ENCODE measurements at places on chromosomes 13 and 19. TPM values are rescaled to one million over a fixed set of nuclear protein-coding genes. Genes with fewer than 3 reads are reported as not detected.
A peak's percentile ranks its signal among the peaks of the same experiment; 100 is the strongest.

GRCh38 chr19:41269055-41269454 lies 4.9 kb downstream of the HNRNPUL1 start:
- DNase-seq = no peak

- DNase-seq = peak; percentile 63
These were observed at the start of gene GSX1 for GRCh38 chr13:27792393-27793218. GSX1 (plus strand) TSS chr13:27792483; CDS start chr13:27792691, 208 bp downstream.

DNA sequence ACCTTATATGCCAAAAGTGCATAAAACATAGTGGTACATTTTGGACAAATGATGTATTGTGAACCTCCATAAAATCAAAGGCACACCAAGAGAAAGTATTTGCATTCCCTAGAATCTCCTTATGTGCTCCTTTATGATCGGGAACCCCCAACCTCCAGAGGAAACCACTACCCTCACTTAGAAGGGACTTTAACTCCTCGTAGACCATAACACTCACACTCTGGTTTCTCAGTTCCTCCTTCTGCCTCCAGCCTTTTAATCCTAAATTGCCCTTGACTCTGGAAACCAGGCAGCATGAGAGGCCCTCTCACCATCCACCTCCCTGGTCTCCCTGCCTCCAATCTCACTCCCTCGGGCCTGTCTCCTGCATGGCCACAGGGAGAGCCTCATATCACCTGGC lies 9.8 kb upstream of the KCNN4 start:
- DNase-seq = no peak

- no peak for DNase-seq
These were observed 32.1 kb upstream of the SLITRK1 start for GRCh38 chr13:83914368-83914767.

- DNase-seq = no peak
These were observed 179.7 kb downstream of the ABCC4 start for GRCh38 chr13:95121516-95121915.

DNA sequence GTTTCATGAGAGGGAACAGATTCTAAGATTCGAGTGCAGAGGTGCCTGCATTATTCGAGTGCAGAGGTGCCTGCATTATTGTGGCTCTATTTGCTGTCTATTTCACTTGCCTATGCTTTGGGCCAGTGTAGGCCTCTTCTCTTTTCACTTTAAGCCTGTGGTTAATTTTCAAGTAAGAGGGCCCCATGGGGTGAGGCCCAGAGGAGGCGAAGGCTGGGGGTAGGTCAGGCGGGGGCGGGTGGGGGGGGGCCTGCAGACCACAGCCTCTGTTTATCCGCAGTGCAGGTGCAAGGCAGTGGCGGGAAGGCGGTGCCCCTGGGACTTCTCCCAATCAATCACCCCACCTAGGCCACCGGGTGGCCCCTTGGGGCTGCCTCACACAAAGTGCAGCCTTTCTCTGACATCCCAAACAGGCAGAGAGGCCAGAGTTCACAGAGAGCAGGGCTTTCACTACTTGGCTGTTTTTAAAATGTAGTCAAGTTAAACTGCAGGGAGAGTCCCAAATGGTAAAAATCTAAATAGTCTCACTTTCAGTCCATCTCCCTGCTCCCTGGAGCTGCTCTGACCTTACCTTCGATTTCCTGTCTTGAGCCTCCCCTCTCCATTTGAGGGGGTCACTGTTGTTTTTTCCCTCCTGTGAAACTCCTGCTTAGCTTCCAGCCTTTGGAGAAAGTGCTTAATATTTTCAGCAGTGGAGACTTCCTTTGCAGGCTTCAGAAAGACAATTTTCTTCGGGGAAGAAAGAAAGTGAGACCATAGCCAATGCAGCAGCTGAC lies 249.0 kb downstream of the DLEU7 start:
- peak; percentile 57 for DNase-seq

DNA sequence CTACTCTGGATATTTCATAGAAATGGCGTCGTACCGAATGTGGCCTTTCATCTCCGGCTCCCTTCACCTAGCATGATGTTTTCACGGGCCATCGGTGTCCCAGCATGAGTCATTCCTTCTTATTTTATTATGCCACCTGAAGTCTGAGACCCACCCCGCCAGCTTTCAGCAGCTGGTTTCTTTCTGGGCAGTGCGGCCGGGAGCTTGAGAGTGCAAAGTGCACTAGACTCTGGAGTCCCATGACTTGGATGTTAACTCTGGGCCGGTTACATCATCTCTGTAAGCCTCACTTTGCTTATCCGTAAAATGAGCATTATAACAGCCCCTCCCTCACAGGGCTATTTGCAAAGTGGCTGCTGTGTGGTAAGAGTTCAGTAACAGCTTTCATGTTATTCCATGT lies 5.8 kb upstream of the KMT5C start:
- no peak for DNase-seq

GRCh38 chr13:81018936-81019335 lies 678.0 kb upstream of the SPRY2 start:
- no peak for DNase-seq

- no peak for DNase-seq
These were observed 1390.7 kb downstream of the SLITRK5 start for GRCh38 chr13:89061821-89062220.

GRCh38 chr13:26584713-26585112 lies 27.2 kb downstream of the WASF3 start:
- no peak for DNase-seq

- DNase-seq = no peak
These were observed 43.4 kb downstream of the DHRS12 start for GRCh38 chr13:51760592-51760991.

DNA sequence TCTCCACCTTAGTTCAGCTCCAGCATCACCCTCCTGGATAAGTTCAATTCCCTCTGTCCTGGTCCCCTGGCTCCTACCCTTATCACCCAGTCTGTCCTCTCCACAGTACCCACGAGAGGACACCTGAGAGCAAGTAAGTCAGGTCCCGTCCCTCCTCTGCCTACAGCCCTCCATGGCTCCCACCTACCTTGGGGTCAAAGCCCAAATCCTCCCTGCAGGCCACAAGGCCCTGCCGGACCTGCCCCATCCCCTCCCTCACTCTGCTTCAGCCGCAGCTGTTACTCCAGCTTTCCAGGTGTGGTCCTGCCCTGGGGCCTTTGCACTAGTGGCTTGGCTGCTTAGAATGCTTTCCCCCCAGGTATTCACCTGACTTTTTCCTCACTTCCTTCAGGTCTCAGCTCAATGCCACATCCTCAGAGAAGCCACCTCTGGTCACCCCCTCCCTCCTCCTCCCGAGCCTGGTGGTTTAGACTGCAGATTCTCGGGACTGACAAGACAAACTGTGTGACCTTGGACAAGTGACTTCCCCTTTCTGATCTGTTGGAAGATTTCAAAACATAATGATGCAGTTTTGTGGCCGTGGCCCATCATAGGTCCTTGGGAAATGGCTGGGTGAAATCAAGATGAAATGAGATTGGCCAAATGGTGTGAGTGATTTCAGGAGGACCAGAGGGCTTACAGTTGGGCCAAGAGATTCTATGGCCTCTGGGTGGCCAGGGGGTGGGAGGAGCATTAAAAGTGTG lies 3.6 kb downstream of the TUBB4A start:
- DNase-seq = no peak

GRCh38 chr13:59276436-59276835 lies 887.3 kb downstream of the DIAPH3 start:
- no peak for DNase-seq

DNA sequence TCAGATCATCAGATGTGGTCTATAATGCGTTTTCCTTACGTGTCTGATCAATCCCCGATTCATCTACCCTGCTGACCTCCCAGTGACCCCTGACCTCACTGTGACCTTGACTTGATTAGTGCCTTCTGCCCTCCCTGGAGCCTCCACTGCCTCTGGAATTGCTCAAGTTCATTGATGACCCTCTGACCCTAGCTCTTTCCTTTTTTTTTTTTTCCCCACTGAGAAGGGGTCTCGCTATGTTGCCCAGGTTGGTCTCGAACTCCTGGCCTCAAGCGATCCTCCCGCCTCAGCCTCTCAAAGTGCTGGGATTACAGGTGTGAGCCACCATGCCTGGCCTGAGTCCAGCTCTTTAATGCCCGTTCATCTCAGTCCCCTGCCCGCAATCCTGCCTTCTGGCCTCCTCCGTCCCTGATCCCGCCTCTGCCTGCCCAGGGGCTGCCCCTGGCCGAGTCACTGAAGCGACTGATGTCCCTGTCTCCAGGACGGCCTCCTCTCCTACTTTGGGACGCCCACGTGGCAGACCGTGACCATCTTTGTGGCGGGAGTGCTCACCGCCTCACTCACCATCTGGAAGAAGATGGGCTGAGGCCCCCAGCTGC lies 4.0 kb upstream of the FTL start:
- peak; percentile 50 for DNase-seq

GRCh38 chr13:105346141-105346775 lies 1189.2 kb downstream of the EFNB2 start:
- DNase-seq = no peak

DNA sequence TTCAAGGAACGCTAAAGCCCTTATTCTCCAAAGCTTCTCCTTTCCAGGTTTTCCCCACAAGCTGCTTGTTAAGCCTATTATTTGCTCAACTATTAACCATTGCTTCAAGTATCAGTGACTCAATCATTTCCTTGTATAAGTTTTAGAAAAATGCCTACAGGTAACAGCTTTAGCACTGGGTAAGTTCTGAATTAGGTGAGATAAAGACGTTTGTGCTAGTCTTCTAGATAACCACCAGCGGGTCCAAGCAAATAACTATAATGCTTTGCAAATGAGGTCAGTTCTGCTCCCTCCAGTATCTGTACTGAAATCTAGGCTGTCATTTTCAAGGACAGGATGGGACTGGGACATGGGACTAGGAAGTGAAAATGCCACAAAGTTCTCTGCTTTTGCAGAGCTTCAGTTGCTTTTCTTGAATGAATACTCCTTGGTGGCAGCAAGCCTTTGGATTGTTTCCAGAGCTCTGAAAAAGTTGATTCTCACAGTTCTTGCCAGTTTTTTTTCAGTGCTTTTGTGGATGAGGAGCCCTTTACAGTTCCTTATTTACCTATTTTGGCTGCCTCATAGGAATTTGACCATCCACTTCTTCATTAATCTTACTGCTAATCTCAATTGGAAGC lies 1487.7 kb downstream of the EFNB2 start:
- no peak for DNase-seq

DNA sequence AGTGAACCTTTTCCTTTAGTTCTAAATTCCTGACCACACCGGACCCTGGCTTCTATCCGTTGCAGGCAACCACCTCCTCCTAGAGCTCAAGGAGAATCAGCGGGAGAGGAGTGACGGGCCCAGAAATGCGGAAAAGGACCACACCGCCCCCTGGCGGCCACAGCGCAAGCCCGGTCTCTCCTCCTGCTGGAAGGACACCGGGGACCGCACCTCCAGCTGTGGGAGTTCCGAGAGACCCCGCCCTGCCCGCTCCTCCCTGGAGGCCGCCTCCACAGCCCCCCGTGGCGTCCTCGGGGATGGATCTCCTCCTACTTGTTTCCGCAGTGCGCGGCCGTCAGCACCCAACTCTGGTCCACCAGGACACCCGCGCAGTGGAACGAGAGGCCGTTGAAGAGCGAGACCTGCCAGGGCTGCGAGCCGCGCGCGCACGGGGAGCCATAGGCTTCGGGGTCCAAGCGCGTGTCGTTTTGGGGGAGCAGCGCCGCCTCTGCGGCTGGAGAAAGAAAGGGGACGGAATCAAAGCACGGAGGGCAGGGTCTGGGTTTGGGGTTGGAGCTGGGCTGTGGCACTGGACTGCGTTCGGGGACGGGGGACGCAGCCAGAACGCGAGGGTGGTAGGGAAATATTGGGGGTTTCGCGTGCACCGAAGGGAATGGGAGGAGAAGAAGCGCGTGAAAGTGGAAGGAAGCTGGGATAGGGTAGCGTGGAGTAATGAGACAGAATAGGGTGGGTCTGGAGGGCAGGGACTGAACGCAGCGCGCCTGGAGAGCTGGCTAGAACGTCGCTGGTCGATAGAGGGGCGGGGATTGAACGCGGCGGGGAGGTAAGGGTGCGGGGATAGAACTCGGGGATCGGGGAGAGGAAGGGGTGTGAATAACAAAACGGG lies 2.5 kb downstream of the KLK10 start:
- DNase-seq = peak; percentile 50

- DNase-seq = no peak
These were observed 21.1 kb downstream of the ZNF582 start for GRCh38 chr19:56372281-56372680.

DNA sequence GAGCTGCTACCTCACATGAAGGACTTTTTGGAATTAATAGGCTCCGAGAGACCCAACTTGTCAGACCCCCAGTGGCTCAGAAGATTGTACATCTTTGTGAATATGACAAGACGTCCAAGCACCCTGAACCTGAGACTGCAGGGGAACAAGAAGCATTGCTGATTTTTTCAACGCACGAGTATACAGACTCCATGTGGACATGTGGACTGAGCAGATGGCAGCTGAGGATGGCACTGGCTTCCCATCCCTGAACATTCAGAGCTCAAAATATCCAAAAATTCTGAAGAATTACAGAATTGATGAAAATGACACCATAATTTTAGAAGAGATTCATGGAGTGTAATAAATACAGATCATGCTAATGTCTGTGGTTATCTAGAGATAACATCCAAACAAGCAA lies 254.1 kb downstream of the MZT1 start:
- no peak for DNase-seq

- DNase-seq = no peak
These were observed 52.5 kb downstream of the CRYL1 start for GRCh38 chr13:20473139-20473538.

DNA sequence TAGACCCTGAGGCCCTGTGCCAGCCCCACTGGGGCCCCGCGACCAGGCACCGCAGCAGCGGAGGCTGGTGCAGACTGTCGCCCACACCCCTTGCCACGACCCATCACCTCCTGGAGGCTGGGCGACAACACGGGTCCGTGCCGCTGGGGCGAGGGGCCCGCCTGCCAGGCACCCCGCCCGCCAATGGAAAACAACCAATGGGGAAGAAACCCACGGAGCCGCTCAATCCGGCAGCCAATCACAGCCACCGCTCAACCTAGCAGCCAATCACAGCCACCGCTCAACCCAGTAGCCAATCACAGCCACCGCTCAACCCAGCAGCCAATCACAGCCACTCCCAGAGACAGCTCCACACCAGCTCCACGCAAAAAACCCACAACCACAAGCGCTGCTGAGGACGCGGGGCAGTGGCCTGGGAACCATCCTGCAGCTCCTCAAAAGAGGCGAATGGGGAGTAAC lies 29.7 kb downstream of the GPX4 start:
- peak; percentile 93 for DNase-seq

GRCh38 chr13:70960841-70961443 lies 852.7 kb upstream of the KLHL1 start:
- DNase-seq = no peak

GRCh38 chr13:28582225-28582891 lies 76.6 kb upstream of the POMP start:
- no peak for DNase-seq

- no peak for DNase-seq
These were observed 22.5 kb downstream of the ZIC5 start for GRCh38 chr13:99948907-99949678.

GNA15 gene
- 39.8 TPM for total RNA-seq

CCDC122 gene
- total RNA-seq = 1.3 TPM

PLPPR2 gene
- total RNA-seq = 1.3 TPM

CDX2 gene
- total RNA-seq = not detected

ZNF560 gene
- not detected for total RNA-seq

PNMA8A gene
- total RNA-seq = 0.63 TPM

DLEU7 gene
- total RNA-seq = not detected

ZNF805 gene
- total RNA-seq = 11.3 TPM

C1QTNF9 gene
- total RNA-seq = not detected

Data from activated CD8-positive, alpha-beta memory T cell treated with anti-CD3 and anti-CD28 coated beads, Interleukin-2, amount 10 ng/mL, durations not matched to agents 7 days and 5 days (primary cell).